ENCODE measurements at places on chromosomes 5 and 9.

GRCh38 chr9:123113185-123113584 lies 79.7 kb downstream of the GPR21 start:
- DNase-seq = no peak

DNA sequence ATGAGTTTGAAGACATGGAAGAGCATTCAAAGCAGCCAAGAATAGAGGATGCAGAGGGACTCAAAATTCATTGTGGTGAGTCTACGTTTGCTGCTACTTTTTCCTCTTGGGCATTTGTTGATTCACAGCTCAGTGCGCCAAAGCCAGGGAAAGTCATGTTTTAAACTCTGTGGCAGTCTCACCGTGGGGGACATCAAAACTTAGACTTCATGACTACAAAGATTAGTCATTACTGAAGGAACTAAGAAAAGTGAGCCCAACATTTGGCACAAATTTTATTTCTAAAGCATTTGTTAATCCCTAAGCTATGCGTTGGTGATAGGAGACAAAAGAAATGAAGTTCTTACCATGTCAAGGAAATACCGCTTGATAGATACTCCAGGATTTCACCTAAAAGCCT lies 73.7 kb upstream of the MTAP start:
- DNase-seq = no peak

GRCh38 chr9:77514886-77515711 lies 133.0 kb downstream of the GNA14 start:
- DNase-seq = no peak

- no peak for DNase-seq
These were observed 243.4 kb downstream of the ARRDC3 start for GRCh38 chr5:91139572-91140200.

GRCh38 chr5:173412566-173412965 lies 84.4 kb upstream of the STC2 start:
- no peak for DNase-seq

DNA sequence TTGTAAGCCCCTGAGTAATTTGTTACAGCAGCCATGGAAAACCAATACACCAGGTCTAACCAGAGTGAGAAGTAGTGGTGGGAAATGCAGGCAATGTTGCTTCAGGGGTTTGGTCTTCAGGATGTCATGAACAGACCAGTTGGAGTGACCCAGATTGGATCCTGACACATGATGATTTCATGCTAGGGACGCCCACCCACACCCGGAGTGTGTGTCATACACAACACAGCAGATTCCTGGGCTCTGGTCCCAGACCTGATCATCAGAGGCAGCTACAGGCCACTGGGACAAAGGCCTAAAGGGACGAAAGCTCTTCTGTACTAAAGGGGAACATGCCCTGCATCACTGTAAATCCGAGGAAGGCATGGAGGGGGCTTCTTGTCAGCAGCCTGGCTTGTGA lies 194.2 kb downstream of the NSG2 start:
- DNase-seq = no peak

- no peak for DNase-seq
These were observed 126.4 kb upstream of the COL5A1 start for GRCh38 chr9:134515026-134515821.

GRCh38 chr9:120913647-120914264 lies 12.8 kb downstream of the TRAF1 start:
- no peak for DNase-seq

DNA sequence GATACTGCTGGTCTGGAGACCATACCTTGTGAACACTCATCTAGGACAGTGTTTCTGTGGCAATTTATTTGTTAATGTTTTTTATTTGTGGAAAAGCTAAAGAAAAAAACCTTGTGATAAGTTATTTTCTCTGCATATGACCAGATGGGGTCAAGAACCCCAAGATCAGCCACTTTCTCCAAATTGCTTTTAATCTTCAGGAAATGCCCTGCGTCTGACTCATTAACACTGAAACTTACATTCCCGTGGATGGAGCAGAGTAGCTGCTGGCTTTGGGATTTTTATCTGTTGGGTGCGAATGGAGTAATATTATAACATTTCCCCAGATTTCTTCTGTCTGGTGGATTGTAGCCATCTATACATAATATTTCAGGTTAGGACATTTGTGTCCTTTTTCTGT lies 444.5 kb downstream of the SH3GL2 start:
- DNase-seq = no peak

- no peak for DNase-seq
These were observed 298.3 kb downstream of the GADD45G start for GRCh38 chr9:89903141-89903475.

DNA sequence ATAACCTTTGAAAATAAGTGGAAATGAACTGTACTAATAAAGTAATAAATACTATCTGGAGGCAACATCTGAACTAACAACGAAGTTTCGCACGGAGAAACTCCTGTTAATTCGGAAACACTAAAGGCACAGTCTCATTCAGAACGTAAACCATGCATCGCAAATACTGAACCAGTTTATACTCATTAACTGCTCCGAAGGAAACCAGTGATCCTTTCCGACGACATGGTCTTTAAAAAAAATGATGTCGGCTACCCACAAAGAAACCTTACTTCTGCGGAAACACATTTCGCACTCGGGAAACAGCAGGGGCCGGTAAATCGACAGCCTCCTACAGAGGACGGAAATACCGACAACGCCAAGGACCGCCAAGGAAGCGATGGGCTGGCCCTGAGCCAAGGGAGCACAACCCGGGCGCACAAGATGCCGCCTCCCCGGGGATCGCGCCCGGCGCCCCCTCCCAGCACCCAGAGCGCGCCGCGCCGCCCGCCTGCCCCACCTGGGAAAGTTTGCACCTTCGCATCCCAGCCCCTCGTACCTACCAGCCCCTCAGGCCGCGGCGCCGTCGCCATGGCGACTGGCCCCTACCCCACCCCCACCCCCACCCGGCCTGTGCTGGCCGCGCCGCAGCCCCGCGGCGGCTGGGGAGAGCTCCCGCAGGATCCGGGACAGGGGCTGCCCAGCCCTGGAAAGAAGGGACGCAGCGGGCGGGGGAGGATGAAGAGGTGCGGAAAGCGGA lies 732 bp downstream of the PRKAA1 start:
- no peak for DNase-seq

DNA sequence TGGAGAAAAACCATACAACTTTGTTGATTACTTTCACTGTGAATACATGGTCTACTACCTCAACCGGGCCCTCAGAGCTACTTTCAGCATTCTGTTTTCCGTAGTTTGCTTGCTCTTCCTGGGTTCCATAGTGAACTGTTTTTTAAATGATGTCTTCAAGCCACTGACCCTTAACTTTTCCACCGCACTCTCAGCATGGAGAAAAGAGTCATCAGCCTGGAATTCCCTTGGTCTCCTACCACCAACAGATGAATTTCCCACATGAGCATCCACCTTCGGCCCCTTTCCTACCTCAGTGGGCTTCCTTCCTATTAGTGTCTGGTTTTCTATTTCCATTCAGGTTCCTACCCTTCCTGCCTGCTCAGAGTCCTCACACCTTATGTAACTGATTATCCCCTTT lies 135.9 kb upstream of the ADAMTSL1 start:
- no peak for DNase-seq
